ENCODE measurements at places on chromosomes 4 and X.

DNA sequence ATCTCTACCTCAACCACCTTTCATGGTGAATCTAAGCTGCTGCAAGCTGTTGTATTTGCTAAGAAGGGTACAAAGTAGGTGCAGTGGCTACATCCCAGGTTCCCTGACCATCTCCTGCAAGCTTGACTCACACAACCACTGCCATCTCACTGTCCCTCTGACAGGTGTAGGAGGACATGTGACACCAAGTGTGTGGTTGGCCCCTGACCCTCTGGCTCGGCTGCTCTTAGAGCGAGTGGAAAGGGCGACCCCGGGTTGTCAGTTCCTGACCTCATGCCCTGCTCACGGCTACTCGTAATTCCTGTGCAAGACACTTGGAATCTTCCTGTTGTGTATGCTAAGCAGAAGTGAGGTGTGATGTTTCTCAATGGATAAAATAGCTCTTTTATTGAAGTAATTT is 184.4 kb downstream of the DCLK2 start:
- peak; percentile 23 for DNase-seq

DNA sequence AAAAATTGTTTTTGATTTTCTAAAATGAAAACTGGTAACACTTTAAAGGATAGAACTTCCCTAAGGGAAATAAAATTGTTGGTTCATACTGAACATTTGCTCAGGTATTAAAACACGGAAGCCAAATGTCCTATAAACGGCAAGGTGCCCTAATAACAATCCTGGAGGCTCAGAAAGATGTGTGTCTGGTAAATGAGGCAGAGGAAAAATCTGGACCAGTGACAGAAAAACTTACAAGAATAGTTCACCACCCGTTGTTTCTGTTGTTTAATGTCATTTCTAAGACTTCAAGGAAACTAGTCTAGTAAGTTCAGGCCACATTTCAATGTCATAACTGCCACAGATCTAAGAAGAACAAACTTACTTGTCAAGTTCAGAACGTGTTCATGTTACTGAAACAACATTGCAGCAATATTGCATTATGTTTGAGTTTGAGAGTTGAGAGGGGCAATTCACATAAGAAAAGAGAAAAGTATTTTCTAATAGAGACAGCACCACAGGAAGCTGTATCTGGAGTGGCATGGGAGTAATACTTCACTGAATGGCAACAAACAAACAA is 476.6 kb downstream of the GRXCR1 start:
- no peak for DNase-seq

GRCh38 chr4:141567326-141567915 is 69.0 kb upstream of the IL15 start:
- DNase-seq, result no peak

DNA sequence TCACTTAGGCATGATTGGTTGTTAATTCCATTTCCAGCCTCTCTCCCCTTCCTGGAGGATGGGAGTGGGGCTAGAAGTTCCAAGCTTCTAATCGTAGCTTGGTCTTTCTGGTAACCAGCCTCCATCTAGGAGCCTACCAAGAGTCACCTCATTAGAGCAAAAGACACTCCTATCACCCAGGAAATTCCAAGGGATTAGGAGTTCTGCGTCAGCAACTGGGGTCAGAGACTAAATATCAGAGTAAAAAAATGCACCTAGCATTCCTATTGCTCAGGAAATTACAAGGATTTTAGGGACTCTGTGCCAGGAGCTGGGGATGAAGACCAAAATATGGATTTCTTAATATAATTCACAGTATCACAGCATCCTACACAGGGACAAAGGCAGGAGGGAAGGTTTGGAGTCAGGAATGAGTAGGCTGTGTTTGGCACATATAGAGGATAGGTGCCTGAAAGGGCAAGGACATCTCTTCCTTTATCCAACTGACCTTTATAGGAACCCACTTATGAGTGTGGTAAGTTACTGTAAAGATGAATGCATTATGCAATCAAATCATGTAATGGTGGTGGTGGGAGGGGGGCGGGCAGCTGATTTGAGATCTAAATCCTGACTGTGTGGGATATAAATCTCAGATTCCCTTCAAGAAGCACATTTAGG is 30.5 kb upstream of the LIMCH1 start:
- no peak for DNase-seq

DNA sequence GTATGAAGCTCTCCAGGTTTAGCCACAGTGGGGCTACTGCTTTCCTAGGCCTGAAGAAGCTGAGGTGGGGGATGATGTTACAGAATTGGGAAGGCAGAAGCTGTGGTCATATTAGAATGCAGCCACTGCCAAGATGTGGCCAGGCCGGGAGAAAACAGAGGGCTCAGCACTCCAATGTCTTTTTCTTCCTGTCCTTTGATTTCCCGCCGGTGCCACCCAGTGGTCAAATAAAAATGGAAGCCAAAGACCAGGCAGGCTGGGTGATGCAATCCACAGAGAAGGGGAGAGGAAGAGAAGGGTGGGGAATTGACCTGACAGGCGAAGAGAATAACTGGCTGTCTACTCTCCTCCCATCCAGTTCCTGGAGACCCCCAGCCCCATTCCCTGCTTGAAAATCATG is 94.9 kb upstream of the SHISA3 start:
- peak; percentile 33 for DNase-seq

DNA sequence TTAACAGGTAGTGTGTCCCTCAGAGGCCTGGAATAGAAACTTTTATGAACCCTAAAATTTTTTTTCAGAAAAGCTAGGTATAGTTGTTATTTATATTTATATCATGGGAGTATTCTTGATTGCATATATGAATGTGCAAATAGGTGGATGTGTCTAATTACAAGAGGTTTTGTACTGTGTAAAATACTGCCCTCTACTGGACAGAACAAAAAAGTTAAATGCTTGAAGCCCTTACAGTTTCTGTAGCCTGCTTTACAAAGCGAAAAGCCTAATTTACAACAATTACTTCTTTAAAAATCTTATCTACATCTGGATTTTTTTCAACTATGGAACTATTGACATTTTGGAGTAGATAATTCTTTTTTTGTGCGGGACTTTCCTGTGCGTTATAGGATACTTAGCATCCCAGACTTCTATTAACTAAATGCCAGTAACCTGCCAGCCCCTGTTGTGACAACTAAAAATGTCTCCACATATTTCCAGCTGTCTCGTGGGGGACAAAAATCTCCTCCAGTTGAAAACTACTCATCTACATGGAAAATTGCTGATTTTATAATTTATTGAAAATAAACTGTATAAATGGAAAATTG is 35.1 kb downstream of the ENPEP start:
- peak; percentile 10 for DNase-seq

Data from nephron progenitor cell (in vitro differentiated cells).